Epithelial cell of alveolus of lung (primary cell): ENCODE measurements at places on chromosomes 2 and 18. TPM values are rescaled to one million over a fixed set of nuclear protein-coding genes. Genes with fewer than 3 reads are reported as not detected.

SNORC gene
- total RNA-seq, result 0.26 and 6.8 TPM in 2 replicates

BUB1 gene
- 11.1 and 31.0 TPM in 2 replicates for total RNA-seq

AMER3 gene
- total RNA-seq, result not detected in 2 replicates

MALL gene
- 1.6 and 6.2 TPM in 2 replicates for total RNA-seq

RUFY4 gene
- not detected in 2 replicates for total RNA-seq

TUBA4B gene
- not detected in 2 replicates for total RNA-seq

LGALSL gene
- 3.4 and 17.7 TPM in 2 replicates for total RNA-seq

TUBB6 gene
- total RNA-seq, result 214 and 843 TPM in 2 replicates

KYNU gene
- total RNA-seq, result 4.4 and 25.7 TPM in 2 replicates

MXD1 gene
- 5.2 and 5.6 TPM in 2 replicates for total RNA-seq

RASGRP3 gene
- 0.56 and 1.9 TPM in 2 replicates for total RNA-seq

MSTN gene
- not detected in 2 replicates for total RNA-seq

RAB6C gene
- under 0.01 TPM in 1 of 2 replicates, not detected in the other for total RNA-seq

SCN3A gene
- total RNA-seq, result under 0.01 TPM in 1 of 2 replicates, not detected in the other

MTERF4 gene
- 23.4 and 36.2 TPM in 2 replicates for total RNA-seq

CTIF gene
- total RNA-seq, result 14.9 and 21.5 TPM in 2 replicates

C2orf78 gene
- total RNA-seq, result not detected in 2 replicates

BZW1 gene
- total RNA-seq, result 278 and 528 TPM in 2 replicates

MEP1B gene
- total RNA-seq, result not detected in 2 replicates

DSG2 gene
- total RNA-seq, result 13.7 and 28.7 TPM in 2 replicates

TGFA gene
- total RNA-seq, result 0.32 and 2.7 TPM in 2 replicates

CREG2 gene
- 0.91 TPM in 1 of 2 replicates, not detected in the other for total RNA-seq

CFAP221 gene
- total RNA-seq, result not detected in 2 replicates

KCNS3 gene
- 1.4 and 12.4 TPM in 2 replicates for total RNA-seq

AOX1 gene
- total RNA-seq, result 9.8 and 23.7 TPM in 2 replicates

CXCR1 gene
- not detected in 2 replicates for total RNA-seq

PXDN gene
- 438 and 509 TPM in 2 replicates for total RNA-seq

CPLX4 gene
- total RNA-seq, result not detected in 2 replicates

IRS1 gene
- total RNA-seq, result 35.7 and 99.9 TPM in 2 replicates

NTSR2 gene
- not detected in 2 replicates for total RNA-seq

EDAR gene
- total RNA-seq, result not detected in 2 replicates

REG3A gene
- not detected in 2 replicates for total RNA-seq

LIPG gene
- 2.5 and 58.8 TPM in 2 replicates for total RNA-seq

SLC4A3 gene
- total RNA-seq, result 3.8 and 4.0 TPM in 2 replicates

UGT1A3 gene
- not detected in 2 replicates for total RNA-seq

SPR gene
- 12.8 and 14.0 TPM in 2 replicates for total RNA-seq

IL1R1 gene
- total RNA-seq, result 30.5 and 377 TPM in 2 replicates

MROH2A gene
- not detected in 2 replicates for total RNA-seq

CAPN13 gene
- under 0.01 TPM in 1 of 2 replicates, not detected in the other for total RNA-seq

CLEC4F gene
- total RNA-seq, result not detected in 2 replicates

SPDYA gene
- 0.13 TPM in 1 of 2 replicates, not detected in the other for total RNA-seq

DNAH7 gene
- 0.08 and 1.3 TPM in 2 replicates for total RNA-seq

GAREM2 gene
- total RNA-seq, result 1.6 and 1.9 TPM in 2 replicates

ASTL gene
- total RNA-seq, result under 0.01 and 0.24 TPM in 2 replicates

C2orf72 gene
- 0.08 and 0.26 TPM in 2 replicates for total RNA-seq

APCDD1 gene
- 5.9 and 20.5 TPM in 2 replicates for total RNA-seq

FAM124B gene
- total RNA-seq, result 0.16 and 0.26 TPM in 2 replicates

GKN1 gene
- not detected in 2 replicates for total RNA-seq

UGT1A4 gene
- not detected in 2 replicates for total RNA-seq

SLC4A5 gene
- total RNA-seq, result under 0.01 and 0.48 TPM in 2 replicates

LYPD6B gene
- total RNA-seq, result 0.13 and 0.24 TPM in 2 replicates

ACMSD gene
- total RNA-seq, result not detected in 2 replicates

RNASEH1 gene
- total RNA-seq, result 26.1 and 26.6 TPM in 2 replicates
